ENCODE measurements at places on chromosomes 13 and 19. TPM values are rescaled to one million over a fixed set of nuclear protein-coding genes. Genes with fewer than 3 reads are reported as not detected.

The ZNF486 gene
- 23.4 TPM for total RNA-seq

The GNA15 gene
- 6.2 TPM for total RNA-seq

The SYNE4 gene
- total RNA-seq = 0.58 TPM

The SNRNP70 gene
- 166 TPM for total RNA-seq

The PRRG2 gene
- 1.6 TPM for total RNA-seq

The PGLYRP2 gene
- total RNA-seq = not detected

The MRPL34 gene
- 6.1 TPM for total RNA-seq

The HIF3A gene
- 41.0 TPM for total RNA-seq

The CEACAM1 gene
- 6.2 TPM for total RNA-seq

The KRTDAP gene
- total RNA-seq = not detected

Data from urinary bladder (tissue), 4 donors.